ENCODE measurements at places on chromosomes 13 and 19.

DNA sequence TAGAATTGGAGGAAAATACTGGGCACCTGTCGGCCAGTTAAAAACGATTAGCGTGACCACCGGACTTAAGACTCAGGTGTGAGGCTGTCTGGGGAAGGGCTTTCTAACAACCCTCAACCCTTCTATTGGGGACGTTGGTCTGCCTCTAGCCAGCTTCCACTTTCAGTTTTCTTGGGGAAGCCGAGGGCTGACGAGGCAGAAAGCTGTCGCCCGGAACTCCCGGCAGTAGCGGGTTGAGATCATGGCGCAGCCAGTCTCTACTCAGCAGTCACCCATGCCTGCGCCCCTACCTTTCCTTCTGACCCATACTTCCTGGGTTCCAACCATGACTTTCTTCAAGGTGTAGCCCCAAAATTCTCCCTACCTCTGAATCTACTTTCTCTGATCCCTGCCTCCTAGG is 1424.1 kb downstream of the SLITRK1 start:
- DNase-seq = no peak

GRCh38 chr13:36157480-36157879 is 26.3 kb upstream of the DCLK1 start:
- DNase-seq = no peak

DNA sequence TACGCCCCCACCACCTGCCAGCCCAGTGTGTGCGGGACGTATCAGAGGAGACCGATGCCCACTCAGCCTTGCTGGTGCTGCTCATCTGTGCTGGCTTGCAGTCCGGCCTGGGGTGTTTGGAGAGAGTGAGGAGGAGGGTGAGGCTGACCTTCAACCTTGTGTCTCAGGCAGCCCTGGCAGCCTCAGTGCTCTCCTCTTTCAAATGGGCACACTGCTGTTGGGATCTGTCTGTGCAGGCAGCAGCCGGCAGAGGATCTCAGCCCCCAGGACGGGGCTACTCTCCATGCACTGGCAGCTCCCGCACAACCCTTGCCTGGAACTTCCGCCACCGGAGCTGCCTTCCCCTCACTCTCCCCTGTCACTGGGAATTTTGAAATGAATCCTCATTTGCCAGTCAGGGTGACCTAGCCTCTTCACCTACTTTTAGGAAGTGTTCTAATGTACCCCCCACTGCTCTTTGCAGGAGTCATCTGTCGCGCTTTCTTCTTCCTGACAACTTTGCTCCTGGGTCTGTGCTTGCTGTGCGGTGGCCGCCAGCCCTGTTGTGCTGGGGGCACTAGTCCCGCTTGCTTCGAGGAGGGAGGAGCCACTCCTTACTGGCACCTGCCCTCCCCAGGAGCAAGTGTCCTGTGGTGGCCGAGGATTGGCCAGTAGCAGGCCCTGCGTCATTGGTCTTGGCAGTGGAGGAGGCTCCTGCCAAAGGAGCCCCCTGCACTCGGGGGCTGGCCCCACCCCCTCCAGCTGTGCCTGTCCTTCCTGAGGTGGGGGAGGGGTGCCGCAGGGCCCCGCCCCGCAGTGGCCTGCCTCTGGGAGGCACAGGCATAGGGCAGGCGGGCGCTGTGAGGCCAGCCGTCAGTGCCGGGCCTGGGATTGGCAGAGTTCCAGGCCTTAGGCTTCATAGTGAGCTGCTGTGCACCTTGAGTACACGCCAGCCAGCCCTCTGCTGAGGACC is 53.4 kb downstream of the TSSK6 start:
- DNase-seq = peak; percentile 36

GRCh38 chr13:110616103-110617101 is 1.1 kb downstream of the NAXD start:
- no peak for DNase-seq

- no peak for DNase-seq
These were observed 673.1 kb downstream of the DIAPH3 start for GRCh38 chr13:59490651-59491050.

DNA sequence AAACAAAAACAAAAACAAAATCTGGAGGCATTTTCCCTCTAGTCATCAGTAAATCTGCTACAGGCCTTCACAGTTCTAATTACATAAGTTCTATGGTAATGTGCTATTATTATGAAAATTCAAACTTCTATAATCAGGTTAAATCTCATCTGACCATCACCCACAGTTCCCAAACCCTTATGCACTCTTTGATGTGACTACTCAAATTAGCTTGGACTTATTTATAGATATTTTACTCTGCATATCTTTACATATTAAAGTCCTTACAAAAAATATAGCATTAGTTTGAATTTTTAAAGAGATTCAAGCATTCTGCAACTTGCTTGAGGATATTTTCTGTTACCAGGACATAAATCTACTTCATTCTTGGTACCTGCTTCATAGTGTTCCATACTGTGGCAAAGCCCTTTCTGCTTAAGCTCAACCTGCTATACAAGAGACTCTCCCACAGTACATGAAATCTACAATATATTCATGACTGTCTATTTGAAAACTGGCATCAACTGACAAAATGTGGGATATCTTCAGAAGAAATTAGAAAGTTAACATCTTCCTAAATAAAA is 22.9 kb downstream of the SMAD9 start:
- no peak for DNase-seq

DNA sequence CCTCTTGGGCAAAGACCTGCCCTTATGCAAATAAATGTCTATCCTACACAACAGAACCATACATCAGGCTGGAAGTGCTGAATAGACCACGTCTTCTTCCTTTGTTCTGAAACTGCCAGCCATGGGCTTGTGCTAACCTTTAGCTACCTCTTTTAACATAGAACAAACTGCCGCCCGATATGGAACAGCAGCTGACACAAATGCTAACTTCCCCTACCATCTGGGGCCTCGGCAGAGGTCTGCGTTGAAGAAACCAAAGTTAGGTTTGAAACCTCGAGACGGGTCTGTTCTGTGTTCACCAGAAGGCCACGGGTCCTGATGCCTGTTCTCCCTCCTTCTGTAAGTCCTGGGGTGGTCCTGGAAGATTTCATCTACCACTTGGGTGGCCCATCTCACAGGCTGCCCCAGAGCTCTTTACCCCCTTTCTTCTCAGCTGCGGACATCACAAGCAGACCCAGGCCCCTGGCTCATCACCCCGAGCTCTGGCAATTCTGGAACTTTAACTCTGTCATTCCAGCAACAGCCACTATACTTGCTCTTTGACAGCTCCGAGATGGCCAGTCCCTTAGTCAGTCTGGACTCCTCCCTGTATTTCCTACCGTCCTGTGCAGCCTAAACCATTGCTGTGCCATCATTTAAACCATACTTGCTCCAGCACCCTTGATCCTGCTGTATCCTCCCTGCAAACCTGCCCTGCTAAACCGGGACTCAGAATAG is 146.7 kb downstream of the USP12 start:
- no peak for DNase-seq

DNA sequence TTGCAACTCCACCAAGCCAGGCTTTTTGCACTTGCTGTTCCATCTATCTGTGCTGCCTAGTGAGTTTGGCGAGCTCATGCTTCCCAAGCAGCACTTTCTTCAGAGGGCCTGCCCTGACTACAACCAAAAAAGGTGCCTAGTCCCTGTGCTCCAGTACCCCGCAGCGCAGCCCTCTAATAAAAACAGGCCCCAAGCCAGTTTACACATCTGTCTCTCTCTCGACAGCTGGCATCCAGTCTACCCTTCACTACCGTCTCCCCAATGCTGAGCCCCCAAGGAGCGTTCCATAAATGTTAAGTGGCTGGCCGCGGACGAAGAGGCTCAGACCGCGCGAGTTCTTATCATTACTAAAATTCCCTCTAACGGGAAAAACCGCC is 512 bp downstream of the MED4 start:
- DNase-seq = no peak

DNA sequence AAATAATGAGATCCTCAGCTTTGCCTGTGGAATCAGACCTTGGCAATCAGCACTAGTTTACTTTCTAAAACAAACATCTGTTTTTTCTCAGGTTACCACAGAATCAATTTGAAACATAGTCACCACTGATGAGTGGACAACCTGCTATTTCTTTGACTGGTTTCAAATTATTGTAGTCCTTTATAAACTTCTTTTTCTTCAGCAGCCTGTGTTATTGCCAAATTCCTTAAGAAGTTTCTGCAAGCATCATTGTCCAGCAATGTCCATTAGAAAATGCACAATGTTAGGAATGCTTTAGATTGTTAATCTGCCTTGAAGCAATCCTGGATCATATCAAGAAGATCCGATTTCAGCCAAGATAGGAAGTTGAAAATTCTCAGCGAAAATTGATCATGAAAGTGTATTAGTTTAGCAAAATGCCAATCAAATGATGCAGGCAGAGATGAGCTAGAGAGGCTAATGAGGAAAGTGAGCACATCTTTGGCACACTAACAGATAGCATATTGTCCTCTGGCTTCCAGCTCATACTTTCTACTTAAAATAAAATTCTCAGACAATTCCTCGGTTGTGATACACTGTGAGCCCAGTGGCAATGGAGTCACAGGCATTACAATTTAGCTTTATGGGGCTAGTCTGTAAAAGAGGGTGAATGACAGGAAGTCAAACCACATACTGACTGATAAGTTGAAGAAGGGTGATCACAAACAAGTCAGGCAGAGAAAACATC is 270.6 kb downstream of the SLITRK6 start:
- no peak for DNase-seq

GRCh38 chr13:94176561-94176960 is 302.9 kb downstream of the DCT start:
- DNase-seq = no peak

DNA sequence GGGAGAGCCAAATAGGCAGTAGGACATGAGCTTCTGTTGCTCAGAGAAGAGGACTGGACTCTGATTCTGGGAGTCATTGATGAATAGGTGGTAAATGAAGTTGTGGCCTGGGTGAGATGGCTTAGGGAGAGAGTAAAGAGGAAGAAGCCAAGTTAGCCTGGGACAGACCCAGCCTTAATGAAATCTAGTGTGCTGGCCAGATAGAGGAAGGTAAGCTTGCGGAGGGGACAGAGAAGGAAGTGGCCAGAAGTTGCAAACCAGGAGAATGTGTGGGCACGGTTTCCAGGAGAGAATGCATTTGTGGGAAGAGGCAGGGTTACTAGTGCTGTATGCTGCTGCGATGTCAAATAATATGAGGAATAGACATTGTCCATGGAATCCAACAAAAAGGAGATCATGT is 83.3 kb upstream of the OLFM4 start:
- no peak for DNase-seq
